ENCODE measurements at places on chromosomes 4 and X.

DNA sequence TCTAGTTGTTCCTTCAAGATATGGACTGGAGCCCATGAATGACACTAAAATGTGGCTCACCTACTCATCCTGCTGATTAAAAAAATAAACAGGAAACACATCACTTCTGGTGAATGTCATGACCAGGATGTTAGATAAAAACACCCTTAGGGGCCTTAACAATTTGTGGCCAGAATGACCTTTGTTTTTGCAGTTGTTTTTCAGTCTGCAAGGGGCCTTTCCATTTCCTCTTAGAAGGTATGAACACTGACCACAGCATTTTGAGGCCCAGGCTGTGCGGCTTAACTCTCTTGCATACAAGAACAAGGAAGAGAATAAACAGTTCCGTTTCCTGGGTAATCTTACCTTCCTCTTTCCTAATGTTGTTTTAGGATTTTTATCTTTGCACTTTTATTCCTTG is 113.2 kb downstream of the IL1RAPL2 start:
- no peak for DNase-seq

- peak; percentile 47 for DNase-seq
These were observed 27.6 kb upstream of the CFAP299 start for GRCh38 chr4:80307774-80308465.

DNA sequence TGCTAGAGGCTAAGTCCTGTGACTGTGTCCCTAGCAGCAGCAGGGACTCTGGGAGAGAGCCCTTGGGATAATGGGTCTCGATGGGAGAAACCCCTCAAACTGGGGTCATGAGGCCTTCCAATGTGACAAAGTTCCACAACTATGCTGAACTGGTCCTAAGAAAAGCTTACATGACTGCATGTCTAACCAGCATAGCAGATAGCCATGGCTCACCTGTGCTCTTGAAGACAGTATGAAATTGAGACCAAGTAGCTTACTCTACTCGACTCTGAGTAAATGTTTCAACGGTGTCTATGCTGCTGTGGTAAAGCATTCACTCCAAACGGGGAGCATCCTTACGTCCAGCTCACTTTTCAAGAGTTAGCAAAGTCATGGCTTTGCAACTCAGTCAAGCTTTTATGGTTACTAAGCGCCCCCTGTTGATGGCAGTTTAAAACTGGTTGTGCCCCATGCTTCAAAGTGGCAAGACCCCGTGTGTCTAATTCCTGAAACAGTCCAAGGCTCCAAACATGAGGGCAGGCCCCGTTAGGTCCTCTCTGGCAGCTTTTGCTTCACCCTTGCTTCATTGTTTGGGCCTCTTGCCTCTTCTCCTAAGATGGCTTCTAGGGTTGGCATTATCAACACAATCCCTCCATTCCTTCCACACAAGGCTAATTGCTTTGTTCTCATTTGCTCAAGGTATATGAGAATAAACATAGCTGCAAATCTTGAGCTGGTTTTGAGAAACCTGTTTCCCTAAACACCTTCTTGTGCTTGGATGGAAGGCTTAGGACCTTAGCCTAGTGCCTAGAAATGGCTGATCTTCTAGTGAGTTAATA is 46.6 kb downstream of the CCNG2 start:
- peak; percentile 83 for DNase-seq

DNA sequence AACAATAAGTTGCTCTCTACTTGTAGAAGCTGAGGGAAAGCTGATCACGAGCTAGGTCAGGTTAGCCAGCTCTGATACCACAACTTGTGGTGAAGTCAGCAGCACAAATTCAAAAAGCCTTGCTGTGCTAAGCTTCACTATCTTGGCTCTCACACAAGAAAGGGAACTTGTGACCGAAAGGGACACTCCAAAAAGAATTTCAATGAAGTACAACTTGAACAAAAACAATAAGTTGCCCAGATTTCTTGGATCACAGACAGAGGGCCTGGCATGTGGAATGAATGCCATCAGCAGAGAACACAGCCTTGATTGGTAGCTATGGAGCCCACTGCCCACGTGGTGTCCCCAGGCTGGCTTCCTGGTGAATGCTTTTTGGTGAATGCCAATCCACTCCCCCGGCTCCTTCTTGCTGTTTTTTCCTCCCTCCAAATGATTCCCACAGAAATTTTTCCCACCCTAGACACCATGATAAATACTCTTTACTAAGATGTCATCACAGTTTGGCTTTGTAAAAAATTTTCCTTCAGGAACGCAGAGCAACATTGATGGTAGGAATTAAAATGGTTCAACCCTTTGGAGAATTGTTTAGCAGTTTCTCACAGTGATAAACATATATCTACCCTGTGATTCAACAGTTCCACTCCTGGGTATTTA is 82.6 kb downstream of the ANXA3 start:
- DNase-seq: peak; percentile 67

- no peak for DNase-seq
These were observed 25.1 kb downstream of the SCARB2 start for GRCh38 chr4:76188557-76188956.

DNA sequence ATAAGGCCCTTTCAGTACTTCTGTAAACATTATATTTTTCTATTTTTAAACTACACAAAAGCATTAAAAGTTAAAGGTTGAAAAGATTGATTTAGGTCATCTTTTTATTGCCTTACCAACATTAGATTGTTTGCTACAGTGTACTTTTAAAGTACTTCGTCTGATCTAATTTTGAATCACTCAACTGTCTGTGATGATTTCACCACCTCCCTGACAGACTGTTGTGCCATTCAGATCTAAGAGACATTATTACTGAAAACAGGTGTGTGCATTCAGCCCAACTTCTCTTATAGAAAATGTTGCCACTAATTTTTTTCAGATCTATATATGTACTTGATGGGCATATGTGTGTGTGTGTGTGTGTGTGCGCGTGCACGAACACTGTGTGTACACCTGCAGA is 39.3 kb downstream of the GASK1B start:
- DNase-seq: no peak

DNA sequence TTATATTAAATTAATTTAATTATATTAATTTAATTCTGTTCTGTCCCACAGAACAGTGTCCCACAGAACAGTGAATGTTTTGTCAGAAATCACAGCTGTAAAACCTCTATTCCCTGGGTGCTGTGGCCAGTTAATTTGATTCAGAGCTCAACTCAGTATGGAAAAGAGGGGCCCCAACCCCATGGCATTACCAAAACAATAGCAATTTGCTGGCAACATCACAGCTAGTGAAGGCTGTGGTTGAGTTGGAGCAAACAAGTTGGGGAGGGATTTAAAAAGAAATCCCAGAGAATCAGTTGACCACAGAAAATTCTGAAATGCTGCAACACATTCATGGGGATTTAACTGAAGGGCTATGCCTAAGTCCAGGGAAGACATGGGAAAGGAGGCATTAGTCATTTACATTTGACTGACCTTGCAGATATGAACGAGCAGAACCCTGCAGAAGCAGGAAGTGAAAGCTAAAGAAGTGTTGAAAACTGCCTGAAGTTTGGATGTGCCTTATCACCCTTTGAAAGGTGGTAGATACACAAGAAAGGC is 30.1 kb downstream of the PDHA2 start:
- no peak for DNase-seq

- no peak for DNase-seq
These were observed 569.1 kb upstream of the ZFP42 start for GRCh38 chr4:187426511-187426910.

- no peak for DNase-seq
These were observed 288.4 kb downstream of the KLHL4 start for GRCh38 chrX:87805829-87806490.

GRCh38 chr4:138911909-138912703 is 103.5 kb upstream of the NOCT start:
- DNase-seq: no peak

DNA sequence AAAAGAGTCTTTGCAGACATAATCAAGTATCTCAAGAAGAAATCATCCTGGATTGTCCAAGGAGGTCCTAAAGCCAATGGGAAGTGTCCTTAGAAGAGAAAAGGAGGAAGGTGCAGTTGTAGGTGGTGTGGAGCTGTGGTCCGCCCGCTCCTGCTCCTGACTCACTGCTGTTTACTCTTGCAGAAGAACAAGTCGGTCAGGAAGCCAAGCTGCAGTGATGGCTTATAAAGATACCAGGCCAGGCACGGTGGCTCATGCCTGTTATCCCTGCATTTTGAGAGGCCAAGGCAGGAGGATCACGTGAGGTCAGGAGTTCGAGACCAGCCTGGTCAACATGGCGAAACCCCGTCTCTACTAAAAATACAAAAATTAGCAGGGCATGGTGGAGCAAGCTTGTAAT is 66.4 kb upstream of the ATP6AP2 start:
- no peak for DNase-seq

DNA sequence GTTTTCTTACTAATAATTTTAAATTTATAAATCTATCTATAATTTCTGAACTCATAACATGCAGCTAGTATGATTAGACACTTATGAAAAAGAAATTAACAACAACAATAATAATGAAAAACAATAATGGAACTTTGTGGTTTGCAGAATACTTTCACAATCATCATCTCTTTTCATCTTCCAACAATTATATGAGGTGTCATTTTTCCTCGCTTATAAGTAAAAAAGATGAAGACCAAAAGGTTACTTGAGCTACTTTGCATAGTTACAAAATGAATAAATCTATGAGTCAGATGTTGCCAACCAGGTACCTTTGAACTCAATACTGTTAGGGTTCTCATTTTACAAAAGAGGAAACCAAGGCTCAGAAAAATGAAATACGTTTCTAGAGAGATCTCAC is 98.5 kb upstream of the ELOVL6 start:
- no peak for DNase-seq

- peak; percentile 14 for DNase-seq
These were observed 429.1 kb upstream of the FTHL17 start for GRCh38 chrX:31500921-31501320.

DNA sequence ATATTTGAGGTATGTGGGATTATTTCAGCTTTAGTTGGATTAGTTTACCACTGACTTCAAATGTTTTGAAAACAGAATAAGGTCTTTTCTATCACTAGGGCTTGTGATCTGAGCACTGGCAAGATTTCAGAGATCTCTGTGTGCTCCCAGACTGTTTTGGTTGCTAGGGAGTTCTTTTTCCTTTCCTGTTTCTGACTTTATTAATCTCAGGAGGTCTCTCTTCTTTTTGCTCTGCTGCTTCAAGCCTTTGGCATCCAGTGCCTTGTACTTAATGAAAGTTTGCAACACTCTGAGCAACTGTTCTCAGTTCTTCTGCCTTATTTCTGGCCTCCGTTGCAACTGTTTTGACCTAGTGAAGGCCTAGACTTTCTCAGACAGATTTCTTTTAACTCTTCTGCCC is 32.1 kb upstream of the PAQR3 start:
- DNase-seq: no peak

DNA sequence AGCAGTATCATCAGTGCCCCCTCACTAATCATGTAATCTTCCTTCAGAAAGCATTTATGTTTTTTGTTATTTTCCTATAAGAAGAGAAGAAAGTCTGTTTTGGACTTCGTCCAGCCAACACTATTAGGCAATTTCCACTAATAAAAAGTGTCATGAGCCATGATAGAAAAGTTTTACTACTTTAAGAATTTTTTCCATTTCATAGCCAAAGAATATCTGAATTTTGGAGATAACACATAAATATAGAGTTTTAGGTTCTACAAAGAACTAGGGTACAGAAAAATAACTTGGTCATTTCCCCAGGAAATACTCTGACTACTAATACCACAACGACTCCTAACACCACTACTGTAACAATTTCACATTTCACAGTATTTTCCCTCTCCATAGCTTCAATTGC is 41.8 kb upstream of the VEGFC start:
- DNase-seq: no peak

- peak; percentile 53 for DNase-seq
These were observed 25.0 kb downstream of the TACC3 start for GRCh38 chr4:1746265-1746691.

DNA sequence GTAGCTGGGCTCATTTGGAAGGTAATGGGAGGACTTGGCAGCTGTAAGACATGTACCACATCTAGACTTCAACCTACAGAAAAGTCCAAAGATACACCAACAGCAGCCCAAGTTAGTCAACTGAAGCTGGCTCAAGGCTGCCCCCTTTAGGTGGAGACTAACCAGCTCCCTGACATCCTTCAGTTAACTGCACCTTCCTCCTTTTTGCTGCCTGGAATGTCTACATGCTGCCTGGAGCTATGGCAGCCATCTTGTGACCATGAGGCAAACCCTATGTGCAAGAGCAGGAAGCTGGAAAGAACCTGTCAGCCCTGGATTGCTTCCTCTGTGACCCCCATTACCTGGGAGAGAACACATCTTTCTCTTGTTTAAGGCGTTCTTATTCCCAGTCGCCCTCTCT is 25.8 kb downstream of the ARSD start:
- no peak for DNase-seq

DNA sequence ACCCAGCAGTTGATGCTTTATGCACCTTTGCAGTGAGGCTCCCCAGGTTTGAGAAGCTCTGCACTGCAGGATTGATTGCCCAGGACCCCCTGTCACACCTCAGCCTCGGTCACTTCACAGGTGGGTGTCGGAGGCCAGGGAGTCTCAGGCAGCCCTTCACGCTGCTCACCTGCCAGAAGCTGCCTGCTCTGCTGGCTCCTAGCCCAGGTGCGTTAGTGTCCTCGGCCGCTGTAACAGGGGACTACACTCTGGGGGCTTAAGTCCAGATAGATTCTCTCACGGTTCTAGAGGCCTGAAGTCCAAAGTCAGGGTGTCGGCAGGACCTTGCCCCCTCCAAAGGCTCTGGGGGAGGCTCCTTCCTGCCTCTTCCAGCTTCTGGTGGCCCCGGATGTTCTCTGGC is 79.9 kb downstream of the CPZ start:
- no peak for DNase-seq

DNA sequence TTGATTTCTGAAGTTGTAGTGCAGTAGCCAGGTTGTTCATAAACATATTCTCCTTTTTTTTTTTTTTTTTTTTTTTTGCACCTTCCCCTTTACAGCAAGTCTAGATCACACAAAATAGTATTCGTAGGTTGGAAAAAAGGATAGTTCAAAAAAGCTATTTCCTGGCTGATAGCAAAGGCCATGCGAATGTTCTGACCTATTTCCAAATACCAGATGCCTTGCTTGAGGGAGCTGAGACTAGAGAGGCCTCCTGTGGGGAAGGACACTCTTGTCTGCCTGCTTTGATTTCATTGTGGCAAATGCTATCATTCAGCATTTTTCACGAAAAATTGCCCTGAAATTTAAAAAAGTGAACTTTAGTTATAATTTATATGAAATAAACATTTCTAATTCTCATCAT is 111.4 kb downstream of the MAD2L1 start:
- DNase-seq: no peak

- peak; percentile 94 for DNase-seq
These were observed 35.1 kb upstream of the CYP2U1 start for GRCh38 chr4:107896158-107896645.

GRCh38 chr4:6716958-6717655 is 1.1 kb downstream of the BLOC1S4 start:
- DNase-seq: no peak

DNA sequence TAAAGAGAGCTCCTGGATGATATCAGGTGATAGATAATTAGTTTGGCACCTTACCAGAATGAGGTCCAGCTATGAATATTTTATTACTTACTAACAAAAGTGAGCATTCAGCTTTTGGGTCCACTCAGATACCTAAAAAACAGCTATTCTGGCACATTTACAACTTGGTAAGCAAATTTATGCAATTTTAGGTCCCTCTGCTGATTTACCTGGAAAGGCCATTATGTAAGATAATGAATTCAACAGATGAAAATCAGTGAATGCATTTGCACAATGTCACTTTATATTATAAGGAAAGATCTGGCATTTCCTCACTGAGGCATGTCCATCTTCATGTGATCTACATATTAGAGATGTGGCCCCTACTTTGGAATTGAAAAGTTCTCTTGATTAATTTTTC is 517.0 kb downstream of the SPRY1 start:
- no peak for DNase-seq

Measured in AG10803 (cell line).